Left ventricle myocardium superior (tissue), 1 donor: ENCODE measurements at places on chromosomes 3 and 15. TPM values are rescaled to one million over a fixed set of nuclear protein-coding genes. Genes with fewer than 3 reads are reported as not detected.

DNA sequence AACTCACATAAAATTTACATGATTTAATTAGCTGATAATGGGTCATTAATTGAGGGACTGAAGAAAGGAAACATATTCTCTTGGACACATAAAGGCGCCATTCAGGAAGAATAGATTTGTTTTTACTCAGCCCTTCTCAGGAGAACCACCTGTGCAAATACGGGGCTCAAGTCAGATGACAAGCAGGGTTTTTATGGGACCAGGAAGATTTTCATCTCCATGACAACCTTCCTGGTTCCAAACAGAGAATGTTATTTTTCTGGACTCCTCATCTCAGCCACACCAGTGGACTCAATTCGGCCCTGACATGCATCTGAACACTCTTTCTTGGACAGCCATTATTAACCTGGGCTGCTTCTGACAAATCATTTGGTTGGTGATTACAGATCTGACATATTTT lies 120.5 kb downstream of the PDZRN3 start:
- DNase-seq = no peak

DNA sequence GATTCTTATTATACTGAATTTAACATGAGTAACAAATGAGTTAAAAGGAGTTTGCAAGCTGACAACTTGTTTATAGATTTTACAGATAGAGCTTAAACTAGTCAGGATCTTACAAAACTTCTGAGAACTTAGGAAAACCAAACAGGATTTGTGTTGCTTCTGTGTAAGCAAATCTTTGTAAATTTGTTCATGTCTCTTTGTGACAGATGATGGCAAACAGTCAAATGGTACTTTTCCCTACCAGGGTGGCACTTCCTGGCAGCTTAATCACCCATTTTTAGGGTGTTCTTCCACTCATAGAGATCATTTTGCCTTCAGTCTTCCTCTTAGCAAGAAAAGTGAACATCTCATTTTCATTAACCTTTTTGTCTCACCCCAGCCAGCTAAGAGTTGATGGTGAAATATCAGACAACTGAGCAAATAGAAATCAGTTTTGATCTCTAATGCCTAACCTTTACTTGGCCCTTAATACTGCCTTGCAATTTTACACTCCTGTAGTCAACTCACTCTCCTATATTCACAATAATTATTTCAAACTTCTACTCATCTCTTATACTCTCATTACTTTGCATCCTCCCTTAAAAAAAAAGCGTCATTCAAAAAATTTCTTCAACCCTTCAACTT lies 23.7 kb upstream of the NECTIN3 start:
- no peak for DNase-seq

- DNase-seq = no peak
These were observed 619.5 kb upstream of the TBL1XR1 start for GRCh38 chr3:177816667-177817208.

DNA sequence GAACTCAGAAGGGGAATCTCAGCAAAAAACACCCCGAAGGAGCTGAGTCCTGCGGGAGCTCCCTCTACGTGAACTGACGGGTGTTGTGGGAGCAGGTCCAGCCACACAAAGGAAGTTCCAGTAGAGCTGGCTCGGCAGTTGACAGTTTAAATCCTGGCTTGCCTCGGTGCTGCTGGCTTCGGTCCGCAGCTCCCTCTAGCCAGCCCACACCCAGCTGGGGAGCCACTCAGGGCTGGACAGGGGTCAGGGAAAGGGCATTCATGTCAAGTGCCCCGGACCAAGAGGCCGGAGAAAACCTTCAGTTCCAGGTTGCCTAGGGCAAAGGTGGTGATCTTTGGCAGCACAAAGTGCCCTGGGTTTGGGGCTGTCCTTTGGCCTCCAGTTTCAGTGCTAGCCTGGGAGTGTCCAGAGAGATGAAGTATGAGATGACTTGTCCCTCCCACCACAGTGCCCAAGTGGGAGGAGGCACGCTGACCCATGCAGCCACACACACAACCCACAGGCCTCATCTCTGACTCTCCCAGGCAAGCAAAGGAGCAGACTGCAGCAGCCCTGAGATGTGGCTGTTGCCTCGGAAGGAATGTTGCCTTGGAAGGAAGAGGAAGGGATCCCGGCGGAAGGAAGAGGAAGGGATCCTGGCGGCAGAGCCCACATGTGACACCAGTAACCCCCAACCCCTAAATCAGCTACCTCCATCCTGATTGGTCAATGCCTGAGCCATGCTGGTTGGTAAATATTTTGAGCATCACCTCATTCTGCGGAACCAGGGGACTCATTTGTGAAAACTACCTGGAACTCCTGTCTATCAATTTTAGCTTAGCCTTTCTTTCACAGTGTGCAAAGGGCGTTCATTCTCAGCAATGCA lies 13.9 kb upstream of the ANPEP start:
- DNase-seq = peak; percentile 78

The ALDH1L1 gene
- 16.6 TPM for total RNA-seq
